ENCODE measurements at places on chromosomes 13 and 19. TPM values are rescaled to one million over a fixed set of nuclear protein-coding genes. Genes with fewer than 3 reads are reported as not detected.

The HCN2 gene
- total RNA-seq, result 0.72 TPM

The NAPSA gene
- not detected for total RNA-seq

DNA sequence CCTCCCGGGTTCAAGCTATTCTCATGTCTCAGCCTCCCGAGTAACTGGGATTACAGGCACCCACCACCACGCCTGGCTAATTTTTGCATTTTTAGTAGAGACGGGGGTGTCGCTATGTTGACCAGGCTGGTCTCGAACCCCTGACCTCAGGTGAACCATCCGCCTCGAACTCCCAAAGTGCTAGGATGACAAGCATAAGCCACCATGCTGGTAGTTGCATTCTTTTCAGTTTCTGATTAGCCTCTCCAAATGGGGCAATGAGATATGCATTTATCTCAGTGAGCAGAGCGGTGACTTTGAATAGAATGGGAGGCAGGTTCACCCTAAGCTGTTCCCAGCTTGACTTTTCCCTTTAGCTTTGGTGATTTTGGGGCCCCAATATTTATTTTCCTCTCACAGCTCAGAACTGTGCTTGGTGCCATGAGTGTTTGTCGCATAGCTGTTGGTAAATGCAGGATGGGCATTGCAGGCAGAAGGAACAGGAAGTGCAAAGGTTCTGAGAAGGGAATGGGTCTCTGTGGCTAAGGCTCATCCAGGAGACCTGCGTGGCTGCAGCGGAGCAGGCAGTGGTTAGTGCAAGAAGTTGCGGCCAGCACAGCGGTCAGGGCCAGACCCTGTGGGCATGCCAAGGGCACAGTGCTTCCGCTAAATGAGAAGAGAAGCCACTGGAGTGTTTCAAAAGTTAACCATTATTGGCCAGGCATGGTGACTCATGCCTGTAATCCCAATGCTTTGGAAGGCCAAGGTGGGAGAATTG is 20.7 kb downstream of the LYPD3 start:
- no peak for DNase-seq

DNA sequence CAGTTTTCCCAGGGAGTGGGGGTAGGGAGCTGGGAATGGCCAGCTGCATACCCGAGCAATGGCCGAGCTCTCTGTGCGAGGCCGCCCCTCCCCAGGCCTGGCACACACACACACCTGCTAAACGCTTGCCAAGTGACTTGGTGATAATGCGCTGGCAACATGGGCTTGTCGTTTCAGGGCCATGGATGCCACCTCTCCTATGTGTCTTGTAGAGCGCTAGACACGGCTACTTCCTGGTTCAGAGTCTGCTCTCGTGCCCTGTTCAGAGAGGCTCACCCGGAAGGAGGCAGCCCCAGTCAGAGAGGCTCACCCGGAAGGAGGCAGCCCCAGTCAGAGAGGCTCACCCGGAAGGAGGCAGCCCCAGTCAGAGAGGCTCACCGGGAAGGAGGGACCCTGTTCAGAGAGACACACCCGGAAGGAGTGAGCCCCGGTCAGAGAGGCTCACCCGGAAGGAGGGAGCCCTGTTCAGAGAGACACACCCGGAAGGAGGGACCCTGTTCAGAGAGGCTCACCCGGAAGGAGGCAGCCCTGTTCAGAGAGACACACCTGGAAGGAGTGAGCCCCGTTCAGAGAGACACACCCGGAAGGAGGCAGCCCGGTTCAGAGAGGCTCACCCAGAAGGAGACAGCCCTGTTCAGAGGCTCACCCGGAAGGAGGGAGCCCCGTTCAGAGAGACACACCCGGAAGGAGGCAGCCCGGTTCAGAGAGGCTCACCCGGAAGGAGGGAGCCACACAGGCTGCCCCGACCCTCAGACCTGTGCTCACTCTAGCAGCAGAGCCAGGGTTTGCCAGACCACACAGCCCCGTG is 4.2 kb downstream of the ADPRHL1 start:
- DNase-seq, result no peak

DNA sequence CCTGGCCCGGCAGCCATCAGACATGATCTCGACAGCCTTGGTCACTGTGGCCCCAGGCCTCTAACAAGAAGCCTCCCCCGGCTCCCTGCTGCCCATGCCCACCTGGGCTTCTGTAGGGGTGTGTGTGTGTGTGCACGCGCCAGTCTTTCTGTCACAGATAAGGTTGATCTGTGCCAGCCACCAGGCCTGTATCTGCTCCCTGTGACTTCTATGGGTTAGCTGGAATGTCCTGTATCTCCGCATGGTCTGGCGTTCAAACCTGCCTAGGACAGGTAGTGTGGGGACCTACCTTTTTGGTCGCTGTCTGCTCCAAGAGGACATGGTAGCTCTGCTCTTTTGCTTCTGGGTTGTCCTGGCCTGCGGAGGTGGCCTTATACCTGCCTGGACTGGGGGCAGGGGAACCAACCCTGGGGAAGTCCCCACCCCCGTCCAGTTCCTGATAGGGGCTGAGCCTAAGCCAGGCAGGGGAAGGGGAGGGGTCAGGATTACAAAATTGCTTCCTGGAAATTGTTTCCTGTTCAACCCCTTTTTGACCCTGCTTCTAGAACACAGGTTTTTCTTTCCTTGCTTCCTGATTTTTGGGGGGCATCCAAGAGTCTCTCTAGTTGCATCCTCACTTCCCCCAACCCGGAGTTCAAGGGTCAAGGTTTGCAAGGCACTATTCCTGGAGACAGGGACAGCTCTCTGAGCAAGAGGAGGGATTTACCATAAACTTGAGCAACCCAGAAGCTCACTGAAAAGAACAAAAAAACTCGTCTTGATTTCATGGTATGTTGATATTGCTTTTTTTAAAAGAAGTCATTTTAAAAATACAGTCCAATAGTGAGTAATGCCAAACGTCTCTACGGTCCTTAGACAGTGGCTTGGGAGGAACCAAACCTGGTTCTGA is at the start of gene LRG1:
Gene LRG1 (minus strand): TSS at position 344 of the 889 bp plus-strand sequence. CDS start 23 bp downstream, at position 321.
- no peak for DNase-seq

GRCh38 chr13:49214917-49215376 is 5.2 kb upstream of the MLNR start:
- peak; percentile 6 for DNase-seq

- no peak for DNase-seq
Observed at GRCh38 chr19:33248553-33248953, 22.9 kb upstream of the SLC7A10 start.

DNA sequence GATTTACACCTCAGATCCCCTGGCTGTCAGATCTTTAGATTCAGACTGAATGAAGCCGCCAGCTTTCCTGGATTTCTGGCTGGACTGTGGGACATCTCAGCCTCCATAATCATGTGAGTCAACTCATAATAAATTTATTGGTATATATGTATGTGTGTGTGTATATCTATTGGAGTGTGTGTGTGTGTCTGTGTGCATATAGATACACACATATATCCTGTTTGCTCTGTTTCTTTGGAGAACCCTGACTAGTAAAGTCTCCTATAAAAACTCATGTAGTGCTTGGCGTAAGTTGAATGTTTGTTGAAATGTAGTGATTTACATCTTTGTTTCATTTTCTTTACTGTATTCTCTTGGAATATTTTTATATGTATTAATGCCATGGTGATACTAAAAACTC is 499.5 kb upstream of the KLF12 start:
- DNase-seq, result no peak

- no peak for DNase-seq
Observed at GRCh38 chr13:87453244-87453643, 217.9 kb upstream of the SLITRK5 start.

The COX6B2 gene
- total RNA-seq, result not detected

The TMEM38A gene
- total RNA-seq, result 1.4 TPM

DNA sequence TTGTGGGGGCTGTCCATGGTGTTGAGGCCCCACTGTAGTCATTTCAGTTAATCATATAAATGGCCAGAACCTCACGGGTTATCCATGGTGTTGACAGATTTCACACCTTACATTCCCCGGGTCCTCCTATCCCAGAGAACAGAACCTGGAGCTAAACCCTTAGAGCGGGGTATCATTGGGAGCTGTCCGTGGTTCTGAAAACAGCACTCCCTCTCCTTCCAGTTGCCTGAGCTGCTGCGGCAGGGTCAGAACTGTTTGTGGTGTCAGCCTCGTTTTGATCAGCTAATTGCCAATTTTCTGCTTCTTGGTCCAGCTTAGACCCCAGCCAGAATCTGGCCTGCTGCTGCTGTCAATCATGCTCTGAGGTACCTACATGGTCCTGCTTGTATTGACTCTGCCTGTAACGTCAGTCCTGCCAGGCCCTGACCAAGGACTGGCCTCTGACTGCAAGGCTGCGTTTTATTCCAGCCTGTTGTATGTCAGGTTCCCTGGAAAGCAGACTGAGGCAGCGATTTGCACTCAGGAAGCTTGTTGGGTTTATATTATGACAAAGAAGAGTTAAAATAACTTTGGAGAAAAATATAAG is 55.8 kb upstream of the KCTD15 start:
- peak; percentile 38 for DNase-seq

- DNase-seq, result no peak
Observed at GRCh38 chr19:17831419-17831888, 10.1 kb upstream of the INSL3 start.

DNA sequence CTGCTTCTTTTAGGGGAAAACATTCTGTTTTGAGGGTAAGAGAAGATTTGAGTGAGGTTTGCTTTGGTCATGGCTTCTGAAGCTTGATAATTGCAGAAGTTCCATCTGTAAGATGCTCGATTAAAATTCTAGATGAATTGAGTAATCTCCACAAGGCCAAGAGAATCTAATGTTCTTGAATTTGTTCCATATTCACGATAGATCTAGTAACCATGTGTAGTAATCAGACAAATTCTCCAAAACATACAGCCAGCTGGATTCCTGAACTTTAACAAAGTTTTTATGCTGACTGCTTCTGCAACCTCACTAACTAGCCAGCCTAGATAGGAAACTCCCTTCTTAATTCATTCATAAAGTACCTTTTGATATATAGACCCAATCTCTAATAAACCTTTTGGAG is 92.7 kb downstream of the COL4A2 start:
- peak; percentile 51 for DNase-seq

The ERICH6B gene
- total RNA-seq, result not detected

The SCN1B gene
- total RNA-seq, result 2.0 TPM

DNA sequence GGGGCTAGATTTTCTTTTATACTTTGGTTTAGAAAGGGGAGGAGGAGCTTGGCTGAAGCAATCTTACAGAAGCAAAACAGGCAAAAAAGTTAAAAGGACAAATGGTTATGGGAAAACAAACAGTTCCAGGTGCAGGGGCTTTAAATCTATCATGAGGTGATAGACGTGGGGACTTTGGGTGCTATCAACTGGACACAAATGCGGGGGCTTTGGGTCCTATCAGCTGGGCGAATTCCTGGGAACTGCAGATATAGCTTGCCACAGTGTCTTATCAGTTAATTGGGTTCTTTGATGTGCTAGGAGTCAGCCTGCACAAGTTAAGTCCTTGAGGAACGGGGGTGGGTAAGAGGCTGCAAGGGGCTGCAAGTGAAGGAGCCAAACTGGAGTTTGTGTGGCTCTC is 260.6 kb downstream of the TUBA3C start:
- DNase-seq, result no peak

The TMEM145 gene
- under 0.01 TPM for total RNA-seq

GRCh38 chr13:65926750-65927171 is 1303.4 kb downstream of the PCDH9 start:
- no peak for DNase-seq

The TTC9B gene
- not detected for total RNA-seq

The CERS1 gene
- total RNA-seq, result 0.90 TPM

DNA sequence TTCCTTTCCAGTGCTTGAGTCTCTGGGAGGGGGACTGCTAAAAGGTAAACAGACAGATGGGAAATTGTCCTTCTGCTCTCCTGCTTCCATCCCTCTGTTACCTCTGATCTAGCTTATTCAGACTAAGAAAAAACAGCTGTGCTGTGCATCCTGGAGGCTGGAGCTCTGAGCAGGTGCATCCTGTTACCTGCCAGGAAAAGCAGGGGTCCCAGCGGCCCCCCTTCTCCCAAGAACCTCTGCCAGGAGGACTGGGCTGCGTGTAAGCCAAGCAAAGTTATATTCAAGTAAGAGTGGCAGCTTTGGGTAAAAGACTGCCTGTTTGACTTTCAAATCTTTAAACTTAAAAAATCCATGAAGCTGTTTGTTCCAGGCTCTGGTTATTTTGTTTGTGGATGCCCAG is 75.1 kb downstream of the C13orf42 start:
- no peak for DNase-seq

DNA sequence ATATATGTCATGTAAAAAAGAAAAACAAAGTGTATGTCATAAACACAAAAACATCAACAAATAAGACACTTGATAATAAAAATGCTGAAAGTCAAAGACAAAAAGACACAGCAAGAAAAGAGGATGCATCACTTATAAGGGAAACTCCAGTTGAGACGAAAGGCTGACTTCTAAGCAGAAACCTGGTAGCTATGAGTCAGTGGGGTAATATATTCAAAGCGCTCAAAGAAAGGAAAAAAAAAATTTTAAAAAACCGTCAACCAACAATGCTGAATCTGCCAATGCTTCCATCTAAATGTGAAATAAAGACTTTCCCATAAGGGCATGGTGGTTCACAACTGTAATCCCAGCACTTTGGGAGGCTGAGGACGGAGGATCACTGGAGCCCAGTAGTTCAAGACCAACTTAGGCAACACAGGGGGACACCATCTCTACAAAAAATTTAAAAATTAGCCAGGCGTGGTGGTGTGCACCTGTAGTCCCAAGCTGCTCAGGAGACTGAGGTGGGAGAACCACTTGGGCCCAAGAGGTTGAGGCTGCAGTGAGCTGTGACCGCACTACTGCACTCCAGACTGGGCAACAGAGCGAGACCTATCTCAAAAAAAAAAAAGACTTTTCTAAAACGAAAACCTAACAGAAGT is 24.0 kb downstream of the USP12 start:
- DNase-seq, result peak; percentile 44

The ZNF613 gene
- 7.8 TPM for total RNA-seq

The LYPD3 gene
- total RNA-seq, result not detected

GRCh38 chr13:106210324-106210723 is 325.1 kb downstream of the EFNB2 start:
- peak; percentile 11 for DNase-seq

The TBXA2R gene
- total RNA-seq, result 0.36 TPM

GRCh38 chr13:73268306-73268705 is 209.5 kb downstream of the KLF5 start:
- peak; percentile 65 for DNase-seq

The ANGPTL8 gene
- total RNA-seq, result not detected

The KLK8 gene
- total RNA-seq, result not detected

The SELENOV gene
- not detected for total RNA-seq

- DNase-seq, result peak; percentile 54
Observed at GRCh38 chr13:23570921-23571315, 706 bp downstream of the TNFRSF19 start.

DNA sequence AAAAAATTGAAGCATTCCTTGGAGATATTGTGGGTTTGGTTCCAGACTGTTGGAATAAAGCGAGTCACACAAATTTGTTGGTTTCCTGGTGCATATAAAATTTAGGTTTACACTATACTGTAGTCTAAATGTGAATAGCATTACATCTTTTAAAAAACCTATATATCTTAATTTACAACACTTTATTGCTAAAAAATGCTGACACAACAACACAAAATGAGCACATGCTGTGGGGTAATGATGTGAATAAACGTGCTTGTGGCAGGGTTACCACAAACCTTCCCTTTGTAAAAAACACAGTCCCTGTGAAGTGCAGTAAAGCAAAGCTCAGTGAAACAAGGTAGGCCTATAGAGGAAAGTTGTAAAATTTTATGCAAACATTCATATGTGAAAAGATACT is 27.7 kb downstream of the MPHOSPH8 start:
- DNase-seq, result no peak

GRCh38 chr19:7533925-7534480 is 1.5 kb upstream of the PNPLA6 start:
- DNase-seq, result peak; percentile 85

GRCh38 chr19:18596752-18597157 is 8.2 kb downstream of the REX1BD start:
- no peak for DNase-seq

- no peak for DNase-seq
Observed at GRCh38 chr19:51566489-51567100, 4.5 kb upstream of the ZNF175 start.

The IRGC gene
- total RNA-seq, result not detected

The OR7C1 gene
- total RNA-seq, result not detected
